CD4-positive, alpha-beta T cell treated with Interleukin-4 for 4 hours (primary cell): ENCODE measurements at places on chromosomes 11 and 22.

DNA sequence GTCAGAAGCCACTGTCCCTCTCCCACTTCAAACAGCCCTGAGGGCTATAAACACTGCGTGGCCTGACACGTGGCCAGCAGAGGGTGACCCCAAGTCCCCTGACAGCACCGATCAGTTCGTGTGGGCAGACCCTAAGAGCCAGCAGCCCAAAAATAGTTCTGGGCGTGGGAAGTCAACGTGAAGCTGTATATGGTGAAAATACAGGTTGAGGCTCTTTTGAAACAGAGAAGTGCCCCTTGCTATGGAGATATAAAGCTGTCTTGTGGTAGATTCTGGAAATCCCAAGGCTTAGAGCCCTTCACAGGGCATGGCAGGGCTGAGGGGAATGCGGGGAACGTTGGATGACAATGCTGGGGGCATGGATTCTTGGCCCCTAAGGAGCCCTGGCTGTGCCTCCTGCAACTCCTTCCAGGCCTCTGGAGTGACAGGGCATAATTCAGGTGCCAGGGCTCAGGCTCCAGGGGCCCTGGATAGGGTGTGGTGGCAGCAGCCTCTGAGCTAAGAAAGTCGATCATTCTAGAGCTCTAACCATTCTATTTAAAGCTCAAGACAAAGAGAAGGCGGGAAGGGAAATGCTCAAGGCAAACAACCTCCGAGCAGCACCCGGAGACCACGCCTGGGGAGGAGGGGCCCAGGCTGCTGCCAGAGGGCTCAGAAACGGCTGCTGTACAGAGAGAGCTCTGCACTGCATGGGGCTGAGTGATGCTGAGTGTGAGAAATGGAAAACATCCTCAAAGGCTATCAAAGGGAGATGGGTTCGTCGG is 60.4 kb upstream of the CD5 start:
- DNase-seq: peak; percentile 93

DNA sequence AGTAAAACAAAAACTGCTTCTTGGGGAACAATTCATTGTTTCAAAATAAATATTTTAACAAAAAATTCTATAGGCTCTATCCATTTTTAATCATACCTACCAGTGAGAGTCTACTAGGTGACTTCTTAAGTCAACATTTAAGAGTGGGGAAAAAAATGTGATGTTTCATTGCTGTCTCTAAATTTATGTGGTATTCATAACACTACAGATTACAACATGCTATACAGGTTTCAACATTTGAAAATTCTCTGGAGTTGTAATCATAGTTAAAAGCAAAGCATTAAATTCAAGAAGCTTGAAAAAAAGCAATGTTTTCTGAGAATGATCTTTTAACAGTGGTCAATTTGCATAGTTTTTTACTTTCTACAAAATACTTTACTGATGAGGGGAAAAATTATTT is 18.3 kb downstream of the SBF2 start:
- no peak for DNase-seq

- DNase-seq: no peak
Observed at GRCh38 chr22:24424001-24424900, 3.1 kb upstream of the ADORA2A start.

DNA sequence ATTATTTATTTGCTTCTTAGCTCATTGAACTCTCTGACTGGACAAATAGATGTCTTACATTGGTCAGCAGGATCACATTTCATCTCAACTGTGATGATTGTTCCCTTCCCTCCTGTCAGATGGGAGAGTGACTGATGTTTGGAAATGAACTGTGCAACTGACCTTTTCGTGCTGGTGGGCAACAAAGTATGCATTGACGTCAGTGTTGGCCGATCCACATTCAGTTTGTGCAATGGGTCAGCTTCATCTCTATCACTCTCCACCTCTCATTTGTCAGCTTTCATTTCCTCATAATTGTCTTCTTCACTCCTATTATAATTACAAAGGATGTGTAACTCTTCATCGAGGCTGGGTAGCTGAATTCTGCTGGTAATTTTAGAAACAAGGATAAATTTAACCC is 71.3 kb downstream of the PPP2R1B start:
- DNase-seq: no peak

DNA sequence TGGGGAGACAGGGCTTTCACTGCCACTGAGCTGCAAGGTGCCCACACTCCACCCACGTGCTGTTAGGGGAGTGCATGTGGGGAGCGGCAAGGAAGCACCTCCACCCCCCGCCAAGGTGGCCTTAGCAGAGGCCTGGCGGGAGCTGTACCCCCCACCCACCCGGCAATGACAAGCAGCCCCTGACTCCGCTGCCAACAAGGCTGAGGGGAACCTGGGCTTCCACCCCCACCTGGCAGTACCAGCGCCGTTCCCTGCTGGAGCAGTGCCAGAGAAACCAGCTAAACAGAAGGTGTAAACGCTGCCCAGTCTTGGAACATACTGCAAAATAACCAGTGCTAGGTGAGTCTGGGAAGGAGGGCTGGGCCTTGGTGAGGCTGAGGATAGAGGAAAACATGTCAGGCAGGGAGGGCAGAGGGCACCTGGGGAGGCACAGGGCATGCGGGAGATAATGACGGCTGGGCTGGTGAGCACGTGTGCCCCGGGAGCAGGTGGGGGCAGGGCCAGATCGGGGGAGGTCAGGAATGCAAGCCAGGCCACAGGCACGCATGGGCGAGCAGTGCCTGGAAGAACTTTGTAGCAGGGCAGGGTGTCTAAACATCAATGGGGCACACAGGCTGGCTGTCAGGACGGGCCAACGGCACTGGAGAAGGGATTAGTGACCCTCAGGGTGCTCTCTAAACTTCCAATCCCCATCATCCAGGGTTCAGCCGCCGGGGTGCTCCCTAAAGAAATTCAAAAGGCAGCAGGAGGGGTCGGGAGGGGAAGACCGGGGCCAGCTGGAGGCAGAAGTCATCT is 6.6 kb downstream of the CERK start:
- DNase-seq: no peak

- DNase-seq: no peak
Observed at GRCh38 chr11:121268581-121268980, 24.0 kb upstream of the SC5D start.

- DNase-seq: no peak
Observed at GRCh38 chr22:49601614-49602321, 225.9 kb downstream of the BRD1 start.

DNA sequence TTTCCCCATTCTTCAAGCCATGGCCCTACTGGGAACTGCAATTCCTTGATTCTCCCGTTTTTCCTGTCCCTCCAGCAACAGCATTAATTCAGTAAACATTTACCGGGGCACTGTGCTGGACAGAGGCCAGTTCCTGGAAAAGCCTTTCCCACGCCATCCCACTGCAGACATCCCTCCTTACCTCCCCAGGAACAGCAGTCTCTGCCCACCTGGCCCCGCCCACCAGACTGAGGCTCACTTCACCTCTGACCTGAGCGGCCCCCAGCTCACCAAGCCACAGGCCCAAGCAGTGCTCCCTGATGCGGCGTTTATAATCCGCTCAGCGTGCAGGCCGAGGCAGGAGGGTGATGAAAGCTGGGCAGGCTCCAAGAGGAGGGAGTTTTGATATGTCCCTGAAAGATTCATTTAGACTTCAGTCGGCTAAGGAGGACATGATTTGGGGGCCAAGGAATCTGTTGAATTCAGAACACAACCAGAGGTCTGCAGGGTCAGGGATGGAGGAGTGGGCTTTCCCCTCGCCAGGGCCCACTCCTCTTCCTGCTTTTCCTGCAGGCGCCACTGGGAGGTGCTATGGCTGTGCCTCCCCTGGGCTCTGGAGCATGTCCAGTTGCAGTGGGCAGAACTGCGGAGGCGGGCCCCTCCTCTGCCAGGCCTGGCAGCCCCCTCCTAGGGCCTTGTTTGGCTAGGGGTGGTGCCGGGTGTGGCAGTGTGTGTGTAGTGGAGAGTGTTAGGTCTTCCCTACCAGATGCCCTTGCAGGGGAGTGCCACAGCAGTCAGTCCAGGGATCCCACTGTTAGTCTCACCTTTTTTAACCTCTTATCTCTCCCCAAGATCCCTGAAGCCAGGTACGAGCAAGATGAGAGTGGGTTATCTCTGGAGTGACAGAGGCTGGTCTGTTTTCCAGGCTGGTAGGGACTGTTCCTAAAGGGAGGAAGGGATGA is 1.4 kb upstream of the TAGLN start:
- DNase-seq: no peak
